Osteocyte (in vitro differentiated cells): ENCODE measurements at places on chromosomes 2 and 18.
A peak's percentile ranks its signal among the peaks of the same experiment; 100 is the strongest.

DNA sequence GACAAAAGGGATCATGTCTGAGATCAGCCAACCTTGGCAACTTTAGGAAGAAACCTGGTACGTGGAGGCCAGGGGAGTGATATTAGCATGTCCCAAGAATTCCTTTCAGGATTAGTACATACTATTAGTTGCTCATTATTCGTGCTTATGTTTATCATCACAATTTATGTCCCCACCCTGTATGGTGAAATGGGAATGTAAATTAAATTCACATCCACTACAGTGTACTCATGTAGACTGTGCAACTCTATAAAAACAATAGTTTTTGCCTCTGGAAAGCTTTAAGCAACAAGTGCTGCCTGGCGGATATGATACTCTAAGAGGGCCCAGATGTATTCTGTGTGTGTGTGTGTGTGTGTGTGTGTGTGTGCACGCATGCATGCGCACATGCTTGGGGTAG is 110.7 kb downstream of the GALNT14 start:
- H3K27ac ChIP-seq: no peak overlapping the region
- DNase-seq: no peak
- H3K4me1 ChIP-seq: no peaks in the 10 kb centered on the region
- no peak overlapping the region for H3K4me3 ChIP-seq
- H3K36me3 ChIP-seq: no peaks in the 10 kb centered on the region

DNA sequence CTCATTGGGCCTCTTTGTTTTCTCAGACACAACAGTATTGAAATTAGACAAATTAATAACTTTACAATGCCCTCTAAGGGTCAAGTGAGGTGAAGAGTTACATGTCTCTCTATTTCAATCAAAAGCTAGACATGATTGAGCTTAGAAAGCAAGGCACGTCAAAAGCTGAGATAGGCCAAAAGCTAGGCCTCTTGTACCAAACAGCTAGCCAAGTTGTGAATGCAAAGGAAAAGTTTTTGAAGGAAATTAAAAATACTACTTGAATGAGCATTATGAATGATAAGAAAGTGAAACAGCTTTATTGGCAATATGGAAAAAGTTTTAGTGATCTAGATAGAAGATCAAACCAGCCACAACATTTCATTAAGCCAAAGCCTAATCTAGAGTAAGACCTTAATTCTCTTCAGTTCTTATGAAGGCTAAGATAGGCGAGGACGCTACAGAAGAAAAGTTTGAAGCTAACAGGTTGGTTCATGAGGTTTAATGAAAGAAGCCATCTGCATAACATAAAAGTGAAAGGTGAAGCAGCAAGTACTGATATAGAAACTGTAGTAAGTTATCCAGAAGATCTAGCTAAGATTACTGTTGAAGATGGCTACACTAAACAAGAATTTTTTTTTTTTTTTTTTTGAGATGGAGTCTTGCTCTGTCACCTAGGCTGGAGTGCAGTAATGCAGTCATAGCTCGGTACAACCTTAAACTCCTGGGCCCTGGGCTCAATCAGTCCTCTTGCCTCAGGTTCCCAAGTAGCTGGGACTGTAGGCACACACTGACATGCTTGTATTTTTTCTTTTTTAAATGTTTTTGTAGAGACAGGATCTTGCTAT is 65.5 kb downstream of the FAM117B start:
- H3K4me1 ChIP-seq: no peaks in the 10 kb centered on the region
- no peak overlapping the region for H3K27ac ChIP-seq
- H3K4me3 ChIP-seq: no peak overlapping the region
- peaks cover 7% of the 10 kb centered on the region for H3K36me3 ChIP-seq

DNA sequence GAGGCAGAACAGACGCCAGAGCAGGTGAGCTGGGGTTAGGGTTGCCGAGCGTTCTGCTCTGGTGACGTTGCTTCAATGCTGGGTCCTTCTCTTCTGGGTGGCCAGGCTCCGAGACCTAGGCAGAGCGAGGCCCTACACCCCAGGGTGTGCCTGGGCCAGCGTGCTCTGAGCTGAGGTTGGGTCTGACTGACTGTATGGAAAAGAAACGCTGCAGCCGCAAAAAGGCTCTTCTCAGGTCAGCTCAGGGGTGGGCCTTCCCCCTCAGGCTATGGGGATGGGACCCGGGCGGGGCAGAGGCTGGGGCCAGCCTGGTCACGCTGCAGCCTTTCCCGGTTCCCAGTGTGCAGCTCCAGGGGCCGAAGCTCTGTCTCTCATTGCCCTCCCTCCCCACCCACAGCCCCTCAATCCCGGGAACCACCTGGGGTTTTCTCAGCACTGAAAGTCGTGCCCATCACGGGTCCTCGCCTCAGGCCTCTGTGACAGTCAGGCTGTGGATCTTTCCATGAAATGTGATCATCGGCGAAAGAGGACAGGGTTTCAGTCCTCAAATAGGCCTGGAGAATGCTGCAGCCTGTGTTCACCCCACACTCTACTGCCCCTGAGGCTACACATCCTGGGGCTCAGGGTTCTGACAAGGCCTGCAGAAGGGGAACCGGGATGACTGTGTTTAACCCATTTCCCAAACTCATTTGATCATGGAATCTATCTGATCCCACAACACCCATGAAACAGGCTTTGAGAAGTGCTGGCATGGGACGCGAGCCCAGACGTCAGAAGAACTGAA is 19.4 kb downstream of the CYP26B1 start:
- H3K36me3 ChIP-seq: no peaks in the 10 kb centered on the region
- DNase-seq: no peak
- no peak overlapping the region for H3K4me3 ChIP-seq
- H3K27ac ChIP-seq: no peak overlapping the region
- peaks cover 9% of the 10 kb centered on the region for H3K27me3 ChIP-seq
- peaks cover 4% of the 10 kb centered on the region for H3K4me1 ChIP-seq

GRCh38 chr2:113068249-113068648 is 479 bp downstream of the IL1F10 start:
- DNase-seq: no peak
- no peak overlapping the region for H3K27ac ChIP-seq
- peaks cover 51% of the 10 kb centered on the region for H3K27me3 ChIP-seq
- no peaks in the 10 kb centered on the region for H3K36me3 ChIP-seq

GRCh38 chr2:109558076-109558882 is 55.5 kb downstream of the SEPTIN10 start:
- H3K4me3 ChIP-seq: no peak overlapping the region
- DNase-seq: no peak
- no peaks in the 10 kb centered on the region for H3K27me3 ChIP-seq
- H3K27ac ChIP-seq: no peak overlapping the region
- H3K36me3 ChIP-seq: peaks cover 56% of the 10 kb centered on the region
- no peaks in the 10 kb centered on the region for H3K4me1 ChIP-seq

DNA sequence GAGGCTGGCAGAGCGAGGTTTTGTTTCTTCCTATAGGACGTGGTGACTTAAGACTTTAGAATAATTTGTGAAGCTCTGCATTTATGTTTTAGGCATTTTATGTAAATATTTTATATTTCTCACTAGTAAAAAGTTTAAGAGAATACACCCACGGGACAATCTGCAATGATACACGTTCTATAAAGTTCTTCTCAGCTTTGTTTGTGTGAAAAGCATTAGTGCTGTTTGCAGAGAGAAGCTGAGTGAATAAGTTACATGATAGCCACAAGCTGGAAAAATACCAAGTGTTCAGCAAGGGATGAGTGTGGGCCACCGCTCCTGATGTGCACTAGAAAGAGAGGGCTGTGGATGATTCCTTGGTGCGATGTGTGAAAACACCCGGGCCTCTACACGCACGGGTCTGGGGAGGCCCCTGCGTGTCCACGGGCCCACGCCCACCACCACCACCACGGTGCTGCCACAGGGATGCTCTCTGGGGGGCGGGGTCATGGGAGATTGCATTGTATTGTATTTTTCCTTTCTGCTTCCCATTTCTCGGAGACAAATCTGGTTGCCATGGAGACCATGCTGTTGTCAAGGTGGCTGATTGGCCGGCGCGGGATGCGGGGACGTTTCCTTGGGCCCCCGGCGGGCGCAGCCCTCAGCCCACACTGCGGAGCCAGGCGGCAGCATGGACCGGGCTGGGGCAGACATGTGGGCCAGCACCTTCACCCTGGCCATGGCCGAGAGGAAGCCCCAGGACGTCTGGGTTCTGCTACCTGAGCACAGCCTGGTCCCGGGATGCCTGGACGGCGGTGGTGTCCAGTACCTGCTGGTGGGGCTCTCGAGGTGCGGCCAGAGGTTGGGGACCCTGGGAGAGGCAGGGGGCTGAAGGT is at the start of gene RTP5:
Gene RTP5 (plus strand): TSS at position 643 of the 875 bp plus-strand sequence. CDS start 28 bp downstream, at position 671.
- H3K36me3 ChIP-seq: no peaks in the 10 kb centered on the region
- H3K4me3 ChIP-seq: no peak within 1 kb of the TSS
- DNase-seq: no peak

DNA sequence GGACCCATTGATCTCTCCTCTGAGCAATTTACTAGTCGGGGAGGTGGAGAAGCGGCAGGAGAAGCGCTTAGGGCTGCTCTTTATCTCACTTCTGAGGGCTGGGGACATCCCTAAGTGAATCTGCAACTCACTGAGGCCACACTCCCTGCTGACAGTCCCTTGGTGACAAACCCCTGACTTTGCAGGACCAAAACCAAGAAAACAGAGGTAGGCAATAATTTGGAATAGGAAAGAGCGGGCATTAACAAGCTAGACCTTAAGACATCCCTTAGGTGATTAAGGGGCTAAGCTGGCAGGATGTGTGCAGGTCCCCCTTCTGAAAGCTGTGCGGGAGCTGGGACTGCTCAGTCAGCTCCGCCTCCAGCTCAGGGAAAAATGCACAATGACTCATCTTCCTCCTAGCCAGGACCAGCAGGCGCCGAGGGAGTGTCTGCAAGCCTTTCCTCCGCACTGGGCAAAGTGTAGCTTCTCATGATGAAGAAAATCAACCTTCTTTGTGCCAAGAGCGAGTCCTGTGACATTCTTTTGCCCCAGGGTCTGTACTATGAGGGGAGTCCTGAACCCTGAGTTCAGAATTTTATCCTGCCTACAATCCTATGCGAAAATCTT is 63.3 kb downstream of the BOD1L2 start:
- H3K36me3 ChIP-seq: no peaks in the 10 kb centered on the region
- H3K27me3 ChIP-seq: peaks cover 4% of the 10 kb centered on the region
- H3K4me1 ChIP-seq: peaks cover 9% of the 10 kb centered on the region
- no peak overlapping the region for H3K27ac ChIP-seq
- no peak overlapping the region for H3K4me3 ChIP-seq

DNA sequence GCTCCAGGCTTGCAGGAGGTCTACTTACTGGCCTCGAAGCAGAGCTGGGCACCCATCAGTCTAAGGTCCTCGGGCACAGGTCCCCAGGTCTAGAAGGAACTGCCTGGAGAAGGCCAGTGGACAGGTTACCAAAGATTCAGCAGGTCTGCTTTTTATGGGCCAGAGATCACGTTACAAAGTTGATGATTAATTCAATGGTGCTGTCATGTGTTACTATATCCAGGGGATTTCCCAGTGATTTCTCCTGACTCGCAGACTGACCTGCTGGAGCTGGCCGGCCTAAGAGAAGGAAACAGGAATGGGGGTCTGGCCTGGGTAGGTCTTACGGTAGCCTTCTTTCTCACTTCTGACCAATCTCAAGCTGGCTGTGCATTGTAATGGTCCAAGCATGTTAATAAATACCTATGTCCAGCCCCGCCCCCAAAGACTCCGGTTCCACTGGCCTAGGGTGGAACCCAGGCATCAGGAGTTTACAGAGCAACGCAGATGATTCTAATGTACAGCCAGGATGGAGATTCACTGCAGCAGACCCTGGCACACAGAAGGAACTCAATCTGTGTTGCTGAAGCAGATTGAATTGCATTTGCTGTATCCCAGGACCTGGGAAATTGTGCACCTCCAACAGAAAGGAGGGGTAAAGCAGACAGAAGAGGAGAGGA is at the start of gene NEURL3:
Gene NEURL3 (minus strand): TSS at position 127 of the 659 bp plus-strand sequence. CDS start 71 bp downstream, at position 56.
- H3K27me3 ChIP-seq: peaks cover 5% of the 10 kb centered on the region
- H3K27ac ChIP-seq: no peak within 1 kb of the TSS
- peak; percentile 76 for DNase-seq
- H3K4me3 ChIP-seq: no peak within 1 kb of the TSS

GRCh38 chr2:148342086-148342485 is 302.5 kb upstream of the EPC2 start:
- no peaks in the 10 kb centered on the region for H3K27me3 ChIP-seq
- H3K4me3 ChIP-seq: no peak overlapping the region
- H3K27ac ChIP-seq: no peak overlapping the region
- H3K36me3 ChIP-seq: peaks cover 25% of the 10 kb centered on the region
- no peak for DNase-seq
- H3K4me1 ChIP-seq: peaks cover 4% of the 10 kb centered on the region

GRCh38 chr2:1593371-1594122 is 150.8 kb downstream of the PXDN start:
- H3K27me3 ChIP-seq: no peaks in the 10 kb centered on the region
- no peak overlapping the region for H3K4me3 ChIP-seq
- peaks cover 10% of the 10 kb centered on the region for H3K4me1 ChIP-seq
- peak overlapping the region; percentile 84 for H3K27ac ChIP-seq

DNA sequence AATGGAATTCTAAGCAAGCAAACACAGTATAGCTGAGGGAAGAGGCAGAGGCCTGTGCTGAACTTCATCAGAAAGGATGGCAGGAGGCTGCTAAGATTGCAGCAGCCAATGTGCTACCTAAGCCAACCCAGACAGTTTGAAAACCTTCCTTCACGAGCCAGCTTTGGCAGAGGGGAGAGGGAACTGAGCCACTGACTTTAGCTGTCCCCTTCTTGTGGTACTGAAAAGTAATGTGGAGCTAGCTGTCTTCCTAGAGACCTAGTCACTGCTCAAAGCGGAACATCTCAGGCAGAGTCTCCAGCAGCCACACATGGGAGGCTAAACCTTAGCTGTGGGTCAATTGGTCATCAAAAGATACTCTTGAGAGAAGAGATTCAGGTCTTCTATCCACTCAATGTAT is 419.0 kb downstream of the FBXO15 start:
- no peak overlapping the region for H3K4me3 ChIP-seq
- H3K36me3 ChIP-seq: no peaks in the 10 kb centered on the region
- H3K27ac ChIP-seq: no peak overlapping the region
- DNase-seq: no peak
- H3K4me1 ChIP-seq: no peaks in the 10 kb centered on the region
- peaks cover 4% of the 10 kb centered on the region for H3K27me3 ChIP-seq

- H3K4me1 ChIP-seq: peaks cover 62% of the 10 kb centered on the region
- H3K36me3 ChIP-seq: no peaks in the 10 kb centered on the region
- no peak for DNase-seq
- no peak overlapping the region for H3K4me3 ChIP-seq
Observed at GRCh38 chr18:9712130-9712577, 4.1 kb downstream of the RAB31 start.

GRCh38 chr2:116733699-116734098 is 1080.8 kb upstream of the DDX18 start:
- H3K4me1 ChIP-seq: no peaks in the 10 kb centered on the region
- no peak for DNase-seq
- H3K4me3 ChIP-seq: no peak overlapping the region
- H3K27me3 ChIP-seq: peaks cover 35% of the 10 kb centered on the region

DNA sequence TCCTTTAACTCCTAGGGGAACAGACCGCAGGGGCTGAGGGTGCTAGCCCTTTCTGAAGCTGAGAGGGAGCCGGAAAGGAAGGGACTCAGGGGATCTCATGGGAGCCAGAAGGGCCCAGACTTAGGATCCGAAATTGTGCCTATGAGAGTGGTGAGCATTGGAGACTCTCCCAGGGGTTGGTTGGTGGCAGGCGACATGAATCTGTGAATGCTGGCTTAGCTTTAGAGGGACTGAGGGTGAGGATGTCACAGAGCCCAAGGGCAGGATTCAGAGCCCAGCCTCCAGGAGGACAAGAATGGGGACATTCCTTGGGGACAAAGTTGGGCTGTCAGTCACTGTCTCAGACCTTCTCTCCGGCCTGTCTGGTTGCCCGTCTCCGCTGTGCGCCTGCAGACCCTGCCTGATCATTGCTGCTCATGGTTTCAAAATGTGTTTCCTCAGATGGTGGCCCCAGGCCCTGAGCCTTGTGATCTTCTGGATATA is 17.5 kb downstream of the GNLY start:
- H3K4me3 ChIP-seq: no peak overlapping the region
- no peak overlapping the region for H3K27ac ChIP-seq
- no peaks in the 10 kb centered on the region for H3K36me3 ChIP-seq
- peaks cover 4% of the 10 kb centered on the region for H3K4me1 ChIP-seq
- DNase-seq: no peak
- H3K27me3 ChIP-seq: peaks cover 13% of the 10 kb centered on the region
